GM13976 (cell line): ENCODE measurements at places on chromosomes 4 and X.

- DNase-seq, result no peak
These were observed 430.3 kb downstream of the GALNTL6 start for GRCh38 chr4:172243551-172243950.

GRCh38 chr4:146158036-146158745, 17.3 kb upstream of the LSM6 start:
- DNase-seq, result no peak

- DNase-seq, result no peak
These were observed 389.1 kb downstream of the NKX6-1 start for GRCh38 chr4:84110040-84110439.

- no peak for DNase-seq
These were observed 32.5 kb upstream of the MTMR8 start for GRCh38 chrX:64427787-64428186.

DNA sequence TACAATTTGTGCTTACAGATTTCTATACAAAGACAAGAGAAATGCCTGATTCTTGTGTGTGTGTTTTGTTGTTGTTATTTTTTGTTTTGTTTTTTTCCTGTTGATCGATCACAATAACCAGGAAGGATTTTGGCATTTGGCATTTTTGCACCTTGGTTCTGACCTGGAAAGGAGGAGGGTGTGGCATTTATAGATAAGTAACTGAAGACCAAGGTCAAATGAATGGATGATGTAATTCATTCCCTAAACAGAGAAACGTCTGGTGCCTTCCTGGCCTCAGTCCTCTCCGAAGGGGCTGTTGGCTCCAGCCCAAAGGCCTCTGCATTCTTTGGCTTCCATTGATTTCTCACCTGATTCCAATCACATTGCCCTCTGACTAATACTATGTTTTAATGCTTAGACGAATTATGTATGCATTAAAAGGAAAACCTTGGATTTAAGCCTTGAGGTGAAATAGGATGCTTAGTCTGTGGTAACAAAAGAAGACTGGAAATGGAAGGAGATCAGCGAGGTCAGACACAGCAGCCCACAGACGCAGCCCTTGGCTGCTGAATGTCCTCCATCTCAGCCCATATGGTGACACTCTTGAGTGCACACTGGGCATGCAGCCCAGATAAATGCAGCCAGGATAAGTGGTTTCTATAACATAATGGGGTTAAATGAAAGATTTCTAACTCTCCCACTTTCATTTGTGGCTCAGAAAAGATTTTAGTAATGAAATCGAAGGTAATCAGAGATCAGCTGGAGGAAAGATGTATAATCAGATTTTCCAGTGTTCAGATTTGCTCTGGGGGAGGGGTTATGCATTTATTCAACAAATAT, 60.5 kb upstream of the TRIM2 start:
- no peak for DNase-seq

- DNase-seq, result peak; percentile 76
These were observed 4.5 kb upstream of the CXCL9 start for GRCh38 chr4:76011700-76012387.

- no peak for DNase-seq
These were observed 218.3 kb upstream of the HAND2 start for GRCh38 chr4:173748353-173748752.

DNA sequence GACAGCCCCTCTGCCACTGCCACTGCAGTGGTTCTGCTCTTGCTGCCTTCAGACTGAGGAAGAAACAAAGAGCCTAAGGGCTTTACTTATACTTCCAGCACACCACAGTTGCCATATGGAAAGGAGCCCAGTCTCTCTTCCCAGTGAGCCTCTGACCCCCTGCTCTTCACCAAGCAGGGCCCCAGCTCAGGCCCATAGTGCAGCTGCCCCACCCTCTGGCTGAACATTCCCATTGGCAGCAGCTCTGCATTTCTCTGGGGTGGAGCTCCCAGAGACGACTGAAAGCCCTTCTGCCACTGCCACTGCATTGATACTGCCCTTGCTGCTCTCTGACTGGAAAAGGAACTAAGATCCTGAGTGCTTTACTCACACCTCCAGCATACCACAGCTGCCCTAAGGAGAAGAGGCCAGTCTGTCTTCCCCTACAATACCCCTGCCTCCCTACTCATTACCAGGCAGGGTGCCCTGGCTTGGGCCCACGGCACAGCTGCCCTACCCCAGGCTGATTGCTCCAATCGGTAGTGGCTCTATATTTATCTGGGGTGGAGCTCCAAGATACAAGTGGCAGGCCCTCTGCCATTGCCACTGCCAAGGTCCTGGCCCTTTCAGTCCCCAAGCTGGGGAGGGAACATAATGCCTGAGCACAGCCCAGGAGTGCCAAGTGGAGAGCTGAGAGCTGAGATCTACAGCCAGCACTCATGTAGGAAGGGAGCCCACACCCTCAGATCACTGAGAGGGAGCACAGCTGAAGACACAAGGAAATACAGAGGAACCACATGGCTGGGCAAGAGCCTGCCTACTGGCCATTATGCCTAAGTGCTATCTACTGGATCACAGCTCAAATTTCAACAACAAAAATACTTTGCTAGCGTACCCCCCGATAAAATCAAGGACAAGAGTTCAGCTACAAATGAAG, 36.0 kb downstream of the AWAT2 start:
- DNase-seq, result no peak

GRCh38 chrX:129737916-129738315, 863 bp upstream of the XPNPEP2 start:
- no peak for DNase-seq

- no peak for DNase-seq
These were observed 13.4 kb downstream of the PJA1 start for GRCh38 chrX:69151866-69152284.

DNA sequence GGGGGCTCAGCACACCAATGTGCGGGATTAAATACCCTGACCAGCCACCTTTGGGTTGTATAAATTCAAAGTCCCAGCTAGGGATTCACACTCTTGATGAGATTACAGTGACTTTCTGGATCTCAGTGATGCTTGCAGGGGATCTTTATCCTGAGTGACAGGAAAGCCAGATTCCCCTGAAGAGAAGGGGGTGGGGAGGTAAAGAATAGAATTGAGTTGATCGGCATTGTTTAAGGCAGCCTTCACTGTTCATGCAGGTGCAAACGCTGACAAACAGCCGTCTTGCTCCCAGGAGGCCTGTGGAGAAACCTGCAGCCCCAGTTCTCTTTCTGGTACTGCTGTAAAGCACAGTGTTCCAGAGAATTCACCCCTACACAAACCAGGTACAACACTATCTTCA, 19.0 kb downstream of the CXXC4 start:
- DNase-seq, result no peak

DNA sequence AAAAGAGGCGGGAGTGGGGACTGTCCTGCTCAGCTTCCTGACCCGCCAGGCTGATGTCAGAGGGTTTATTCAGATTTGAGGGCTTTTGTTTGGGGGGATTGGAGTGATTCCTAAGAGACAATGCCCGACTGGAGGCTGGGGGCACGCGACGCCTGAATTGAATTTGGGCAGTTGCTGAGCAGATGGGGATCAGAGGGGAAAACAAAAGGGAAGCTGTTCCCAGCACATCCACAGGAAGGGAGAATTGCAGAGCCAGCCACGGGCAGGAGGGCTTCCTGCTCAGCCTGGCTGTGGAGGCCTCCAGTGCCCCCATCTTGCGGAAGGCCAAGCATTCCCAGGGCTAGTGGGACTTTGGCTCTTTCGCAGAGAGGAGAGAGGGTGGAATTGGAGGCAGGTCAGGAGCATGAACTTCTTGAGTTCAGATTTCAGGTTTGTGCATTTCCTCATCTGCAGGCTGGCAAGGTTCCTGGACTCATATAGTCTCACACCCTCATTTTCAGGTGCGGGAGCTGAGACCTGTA, 162.8 kb downstream of the NHS start:
- no peak for DNase-seq

- DNase-seq, result no peak
These were observed 14.3 kb upstream of the HSD17B11 start for GRCh38 chr4:87405211-87405820.

- DNase-seq, result no peak
These were observed 35.3 kb downstream of the NALF2 start for GRCh38 chrX:69539437-69539836.

DNA sequence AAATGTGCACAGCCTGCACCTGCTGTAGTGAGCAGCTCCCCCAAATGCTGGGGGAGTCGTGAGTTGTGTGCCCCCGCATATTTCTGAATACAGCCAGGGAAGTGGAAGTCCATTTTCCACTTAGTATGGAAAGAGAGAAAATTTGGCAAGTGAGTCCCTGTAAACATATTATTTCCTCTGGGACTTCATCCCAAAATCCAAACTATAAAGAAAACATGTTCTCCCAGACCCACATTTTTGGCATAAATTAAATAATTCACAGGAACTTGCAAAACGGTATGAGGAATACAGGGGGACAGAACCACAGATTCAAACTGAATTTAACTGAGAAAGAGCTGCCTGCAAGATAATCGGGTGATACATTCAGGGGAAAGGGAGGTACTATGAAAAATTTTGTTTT, 107.2 kb downstream of the GPR143 start:
- no peak for DNase-seq

- no peak for DNase-seq
These were observed 65.6 kb downstream of the RBPJ start for GRCh38 chr4:26386386-26386785.

DNA sequence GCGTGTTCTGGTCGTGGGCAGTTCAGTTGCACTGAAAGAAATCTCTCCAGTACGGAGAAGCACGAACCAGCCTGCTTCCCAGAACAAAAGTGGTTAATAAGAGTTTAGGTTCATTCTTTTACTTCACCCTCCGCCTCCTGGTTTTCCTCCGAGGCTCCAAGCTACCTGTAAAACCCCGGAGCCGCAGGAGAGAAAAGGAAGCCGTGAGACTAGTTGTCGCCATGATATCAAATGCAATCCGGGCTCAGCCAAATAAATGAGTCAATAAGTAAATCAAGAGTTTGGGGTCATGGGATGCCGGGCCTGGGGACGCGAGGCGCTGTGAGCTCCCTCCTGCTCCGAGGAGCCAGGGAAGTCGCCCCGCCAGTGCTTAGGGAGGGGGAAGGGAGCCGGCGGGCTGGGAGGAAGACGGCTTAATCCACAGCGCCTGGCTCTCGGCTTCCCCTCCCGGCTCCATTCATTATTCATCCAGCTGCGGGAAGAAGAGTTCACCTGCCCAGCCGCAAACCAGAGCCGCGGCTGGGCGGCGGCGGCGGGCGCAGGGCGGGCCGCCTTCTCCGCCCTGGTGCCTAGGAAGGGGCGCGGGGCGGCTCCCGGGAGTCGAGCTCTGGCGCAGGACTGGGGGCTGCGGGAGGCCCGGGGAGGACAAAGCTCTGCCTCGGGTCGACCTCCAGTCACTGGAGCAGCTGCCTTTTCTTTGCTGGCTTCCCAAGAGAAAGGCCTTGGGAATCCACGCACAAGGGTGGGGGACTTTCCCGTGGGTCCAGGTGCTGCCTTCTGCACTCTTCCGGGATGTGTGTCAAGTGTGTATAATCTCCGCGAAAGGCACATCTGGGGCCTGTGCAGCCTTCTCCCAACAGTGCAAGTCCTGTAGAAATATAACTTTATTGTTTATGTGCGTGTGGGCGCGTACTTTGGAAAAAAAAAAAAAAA, 1.7 kb downstream of the FRAS1 start:
- peak; percentile 39 for DNase-seq

DNA sequence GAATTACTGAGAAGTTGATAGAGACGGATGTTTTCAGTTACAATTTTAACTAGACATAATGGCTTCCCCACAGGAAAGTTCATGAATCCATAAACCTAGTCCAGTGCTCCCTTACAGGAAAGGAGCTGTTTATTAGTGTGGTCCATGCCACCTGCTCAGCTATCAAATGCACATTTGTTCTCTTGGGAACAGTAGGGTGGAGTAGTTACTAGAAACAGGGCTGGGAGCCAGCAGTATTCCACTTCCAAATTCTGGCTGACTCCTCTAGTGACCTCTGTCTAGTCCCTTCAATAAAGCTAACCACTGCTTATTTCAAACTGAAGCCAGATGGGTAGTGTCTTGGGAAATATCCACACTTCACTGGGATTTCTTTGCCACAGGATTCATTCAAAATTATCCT, 88.4 kb upstream of the TLL1 start:
- DNase-seq, result no peak

DNA sequence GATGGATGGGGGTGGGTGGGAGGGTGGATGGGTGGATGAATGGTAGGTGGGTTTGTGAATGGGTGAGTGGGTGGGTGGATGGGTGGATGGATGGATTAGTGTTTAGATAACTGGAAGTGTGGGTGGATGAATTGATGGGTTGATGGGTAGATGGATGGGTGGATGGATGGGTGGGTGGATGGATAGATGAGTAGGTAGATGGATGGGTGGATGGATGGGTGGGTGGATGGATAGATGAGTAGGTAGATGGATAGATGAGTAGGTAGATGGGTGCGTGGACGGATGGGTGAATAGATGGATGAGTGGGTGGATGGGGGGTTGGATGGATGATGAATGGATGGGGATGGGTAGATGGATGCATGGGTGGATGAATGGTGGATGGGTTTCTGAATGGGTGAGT, 20.3 kb upstream of the ASMTL start:
- no peak for DNase-seq

GRCh38 chrX:20118065-20118824, 1.5 kb upstream of the MAP7D2 start:
- DNase-seq, result no peak
